ENCODE measurements at places on chromosomes 5 and 9. TPM values are rescaled to one million over a fixed set of nuclear protein-coding genes. Genes with fewer than 3 reads are reported as not detected.

GRCh38 chr5:15787681-15788080 lies 287.7 kb downstream of the FBXL7 start:
- no peak for DNase-seq

GRCh38 chr9:116096046-116096445 lies 57.5 kb upstream of the PAPPA start:
- no peak for DNase-seq

- DNase-seq = no peak
Observed at GRCh38 chr5:121945261-121945660, 16.5 kb upstream of the SRFBP1 start.

DNA sequence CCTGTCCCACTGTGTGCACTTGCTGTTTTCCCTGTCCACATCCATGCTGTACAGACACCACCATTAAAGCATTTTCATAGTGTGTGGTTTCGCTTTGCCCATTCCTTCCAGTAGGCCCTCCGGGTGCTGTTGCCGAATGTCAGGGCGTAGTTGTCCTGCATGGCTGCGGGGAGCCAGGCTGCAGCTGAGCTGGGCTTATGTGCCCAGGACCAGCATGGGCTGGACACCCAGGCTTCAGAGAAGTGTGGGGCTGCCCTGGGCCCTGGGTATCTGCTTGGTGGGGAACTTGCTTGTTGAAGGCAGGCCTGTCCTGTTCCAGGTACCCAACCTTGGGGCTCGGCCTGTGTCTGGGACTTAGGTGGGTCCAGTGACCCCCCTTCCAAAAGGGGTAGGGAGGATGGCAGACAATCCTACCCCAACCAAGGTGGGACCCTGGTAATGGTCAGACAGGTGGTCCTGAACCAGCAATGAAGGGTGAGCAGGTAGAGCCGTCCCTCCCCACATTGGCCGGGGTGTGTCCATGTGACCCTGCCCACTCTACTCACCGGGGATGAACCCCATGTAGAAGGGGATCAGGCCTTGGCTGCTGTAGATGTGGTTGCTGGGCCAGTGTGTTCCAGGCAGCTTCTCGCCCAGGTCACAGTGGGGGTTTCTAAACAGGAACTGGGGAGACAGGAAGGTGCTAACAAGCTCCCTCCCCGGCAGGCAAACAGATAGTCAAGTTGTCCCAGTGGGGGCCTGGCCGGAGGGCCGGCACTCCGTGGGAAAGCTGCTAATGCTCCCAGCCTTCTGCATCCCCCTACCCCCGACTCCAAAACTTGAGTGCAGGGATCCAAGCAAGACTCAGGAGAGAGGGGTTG lies 2.8 kb downstream of the TUBB4B start:
- DNase-seq = no peak

- DNase-seq = no peak
Observed at GRCh38 chr5:78116167-78116566, 178.3 kb downstream of the AP3B1 start.

- no peak for DNase-seq
Observed at GRCh38 chr5:73630765-73631164, 4.8 kb downstream of the ARHGEF28 start.

DNA sequence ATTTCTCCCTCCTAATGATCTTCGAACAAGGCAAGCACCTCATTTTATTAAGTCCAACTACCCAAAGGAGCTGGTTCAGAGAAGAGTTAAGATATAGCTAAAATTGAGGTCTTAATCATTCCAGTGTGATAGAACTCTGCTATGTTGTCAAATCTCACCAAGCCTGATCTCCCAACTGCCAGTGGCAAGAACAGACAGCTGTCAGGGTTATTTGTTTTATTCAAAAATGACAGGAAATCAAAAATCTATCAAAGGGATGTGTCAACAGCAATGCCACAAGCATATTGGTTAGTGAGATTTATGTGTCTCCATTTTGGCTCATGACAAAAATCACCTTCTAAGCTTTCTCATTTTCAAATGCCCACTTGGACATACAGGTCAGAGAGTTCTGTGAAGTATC lies 74.5 kb downstream of the PRELID2 start:
- no peak for DNase-seq

DNA sequence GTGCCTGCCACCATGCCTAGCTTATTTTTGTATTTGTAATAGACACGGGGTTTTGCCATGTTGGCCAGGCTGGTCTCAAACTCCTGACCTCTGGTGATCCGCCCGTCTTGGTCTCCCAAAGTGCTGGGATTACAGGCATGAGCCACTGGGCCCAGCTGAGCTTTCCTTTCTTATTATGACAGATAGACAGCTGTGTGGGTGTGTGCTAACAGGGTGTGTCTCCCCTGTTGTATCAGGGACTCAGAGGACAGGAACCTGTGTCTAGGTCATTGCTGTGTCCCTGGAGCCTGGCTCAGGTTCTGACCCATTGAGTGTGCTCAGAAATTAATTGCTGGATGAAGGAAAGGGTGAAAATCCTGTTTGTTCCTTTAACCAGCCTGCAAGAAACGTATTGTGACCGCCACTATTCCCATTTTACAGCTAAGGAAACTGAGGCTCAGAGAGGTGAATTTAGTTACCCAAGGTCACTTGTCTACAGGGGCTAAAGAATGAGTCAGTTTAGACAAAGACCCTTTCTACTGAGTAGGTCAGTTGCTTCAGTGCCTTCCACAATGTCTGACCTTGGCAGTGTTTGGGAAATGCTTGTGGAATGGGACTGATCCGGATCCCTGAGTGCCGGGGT lies 16.8 kb downstream of the NCS1 start:
- no peak for DNase-seq

- DNase-seq = no peak
Observed at GRCh38 chr9:76516350-76516749, 57.4 kb downstream of the GCNT1 start.

GRCh38 chr5:39970117-39970798 lies 545.5 kb upstream of the DAB2 start:
- no peak for DNase-seq

DNA sequence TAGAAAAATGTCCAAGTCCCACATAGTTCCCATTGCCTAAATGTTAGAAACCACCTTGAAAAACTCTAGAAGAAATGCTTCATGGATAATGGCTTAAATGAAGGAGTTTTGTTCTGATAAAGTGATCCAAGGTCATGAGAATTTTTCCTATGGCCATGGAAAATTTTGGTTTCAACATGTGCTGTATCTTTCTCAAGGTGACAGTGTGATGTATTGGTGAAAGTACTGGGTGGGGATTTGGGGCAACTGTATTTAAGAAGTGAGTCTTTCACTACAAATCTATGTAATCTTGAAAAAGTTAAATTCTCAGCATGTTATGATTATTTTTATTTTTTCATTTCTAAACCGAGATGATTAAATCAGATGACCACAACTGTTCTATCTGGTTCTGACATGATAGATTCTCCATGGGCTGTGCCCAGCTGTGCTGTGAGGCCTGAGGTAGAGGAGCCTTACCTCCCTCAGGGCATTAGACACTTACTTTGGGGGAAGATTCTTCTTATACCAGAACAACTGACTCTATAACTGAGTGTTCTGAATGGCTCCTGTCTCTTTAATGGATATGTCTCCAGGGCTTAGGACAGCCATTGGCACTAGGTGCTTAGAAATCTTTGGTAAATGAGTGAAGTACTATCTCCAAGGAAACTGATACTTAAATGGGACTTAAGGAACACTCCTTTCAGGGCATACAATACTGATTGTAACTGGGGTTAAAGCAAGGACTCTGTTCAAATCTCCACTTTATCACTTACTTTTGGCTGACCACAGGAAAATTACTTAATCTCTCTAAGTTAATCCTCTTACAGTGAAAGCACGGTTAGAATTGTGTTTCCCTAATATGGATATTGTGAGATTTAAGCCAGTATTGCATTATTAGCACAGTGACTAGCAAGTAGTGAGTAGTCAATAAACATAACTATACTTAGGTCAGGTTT lies 397.4 kb upstream of the MEF2C start:
- no peak for DNase-seq

GRCh38 chr5:56631719-56632118 lies 183.6 kb upstream of the MAP3K1 start:
- no peak for DNase-seq

Gene FSTL4
- total RNA-seq = not detected

Gene PCDHGA2
- not detected for total RNA-seq

Gene OBP2B
- not detected for total RNA-seq

Gene PAX5
- 10.1 TPM for total RNA-seq

Measured in T-helper 17 cell (primary cell).